ENCODE measurements at places on chromosomes 6 and 20.

DNA sequence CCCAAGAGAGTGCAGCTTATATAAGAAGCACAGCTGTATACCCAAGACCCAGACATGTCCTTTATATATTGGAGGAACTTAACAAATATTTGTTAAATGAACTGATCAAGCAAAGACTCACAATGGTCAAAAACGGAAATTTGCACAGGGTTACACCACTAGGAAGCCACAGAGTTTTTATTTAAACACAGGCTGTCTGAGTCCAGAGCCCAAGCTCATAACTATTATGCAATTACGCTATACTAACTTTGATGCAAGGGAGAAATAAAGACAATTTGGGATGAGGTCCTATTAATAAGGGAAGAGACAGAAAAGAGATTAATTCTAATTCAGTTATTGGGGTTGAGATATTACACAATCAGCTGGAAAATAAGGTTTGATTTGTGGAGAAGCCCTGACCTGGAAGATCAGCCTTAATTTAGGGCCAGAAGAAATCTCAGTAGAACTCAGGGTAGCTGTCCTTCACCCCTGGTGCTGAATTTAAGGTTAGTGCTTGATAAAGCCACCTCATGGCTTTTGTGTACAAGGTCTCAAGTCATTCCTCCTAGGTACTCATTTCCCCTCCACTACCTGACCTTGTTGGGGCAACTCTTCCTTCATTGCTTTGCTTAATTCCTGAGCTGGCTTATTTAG lies 10.5 kb upstream of the ZNF334 start:
- DNase-seq: no peak

DNA sequence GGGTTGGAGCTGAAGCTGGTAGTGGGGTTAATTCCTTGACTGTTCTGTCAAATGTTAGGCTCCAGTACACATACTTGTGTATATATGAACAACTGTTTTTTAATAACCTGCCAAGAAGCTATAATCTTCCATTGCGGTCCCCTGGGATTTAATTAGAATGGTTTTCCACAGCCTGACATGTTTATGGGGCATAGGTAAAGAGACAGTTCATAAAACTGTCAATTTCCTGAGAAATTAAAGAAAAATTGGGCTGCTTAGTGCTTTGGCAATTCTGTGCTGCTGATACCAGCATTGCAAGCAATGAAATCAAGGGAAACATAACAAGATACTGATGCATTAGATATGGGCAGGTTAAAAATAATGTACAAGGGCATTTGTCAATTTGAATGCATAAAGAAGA lies 314.1 kb upstream of the SLC35B3 start:
- DNase-seq: peak; percentile 8

- no peak for DNase-seq
These were observed 114.8 kb downstream of the SCML4 start for GRCh38 chr6:107709341-107709740.

- peak; percentile 64 for DNase-seq
These were observed 60.7 kb downstream of the EZR start for GRCh38 chr6:158758451-158758860.

GRCh38 chr6:123844011-123844410 lies 40.3 kb downstream of the NKAIN2 start:
- no peak for DNase-seq

DNA sequence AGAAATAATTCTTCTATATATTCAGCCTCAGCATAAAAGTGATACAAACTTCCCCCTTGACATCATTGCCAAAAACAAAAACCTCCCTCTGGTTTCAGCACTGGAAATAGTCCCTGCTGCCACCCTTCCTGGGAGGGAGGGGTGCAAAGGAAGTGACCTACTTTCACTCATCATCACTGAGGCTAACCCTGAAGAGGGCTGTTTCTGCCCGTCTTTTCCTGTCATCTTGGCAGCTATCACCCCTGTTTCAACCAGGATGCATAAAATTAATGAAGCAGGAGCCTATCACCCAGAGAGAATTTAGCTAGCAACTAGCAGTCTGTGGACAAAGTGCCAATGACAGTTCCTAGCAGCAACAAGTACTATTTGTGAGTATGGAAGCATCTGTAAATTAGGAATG lies 397.8 kb downstream of the LAMA2 start:
- DNase-seq: no peak

DNA sequence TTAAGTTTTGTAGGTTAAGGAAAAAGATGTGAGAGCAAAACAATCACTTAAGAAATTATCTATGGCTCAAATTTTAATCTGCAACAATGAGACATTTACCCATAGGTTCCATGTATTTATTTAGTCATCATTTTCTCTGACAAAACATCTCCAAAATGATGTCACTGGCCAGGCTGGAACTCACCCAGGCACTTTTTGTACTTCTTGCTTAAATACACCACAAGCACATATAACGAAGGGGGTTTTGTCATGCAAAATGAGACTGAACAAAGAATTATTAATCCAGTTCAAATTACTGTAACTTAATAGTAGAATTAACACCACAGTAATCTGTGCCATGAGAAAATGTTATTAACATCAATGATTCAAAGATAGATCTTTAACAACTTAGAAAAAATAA lies 200.5 kb downstream of the PTPRK start:
- no peak for DNase-seq

- DNase-seq: no peak
These were observed 2.0 kb upstream of the TRMT11 start for GRCh38 chr6:125984311-125984710.

DNA sequence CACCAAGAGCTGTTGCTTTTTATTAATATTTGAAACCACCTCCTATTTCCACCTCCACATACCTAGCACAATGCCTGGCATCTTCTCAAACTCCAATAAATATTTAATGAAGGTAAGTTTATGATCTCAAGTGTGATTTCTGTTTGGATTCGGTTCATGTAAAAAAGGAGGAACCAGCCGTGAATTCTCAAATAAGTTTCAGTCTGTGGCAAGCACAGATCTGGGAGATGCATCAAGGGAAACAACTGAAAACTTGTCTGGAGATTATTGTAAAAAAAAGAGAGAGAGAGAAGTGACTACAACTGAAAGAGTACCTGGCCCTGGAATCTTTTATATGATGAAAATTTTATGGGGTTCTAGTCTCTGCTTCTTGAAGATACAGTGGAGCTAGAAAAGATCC lies 52.8 kb upstream of the PNRC1 start:
- no peak for DNase-seq

DNA sequence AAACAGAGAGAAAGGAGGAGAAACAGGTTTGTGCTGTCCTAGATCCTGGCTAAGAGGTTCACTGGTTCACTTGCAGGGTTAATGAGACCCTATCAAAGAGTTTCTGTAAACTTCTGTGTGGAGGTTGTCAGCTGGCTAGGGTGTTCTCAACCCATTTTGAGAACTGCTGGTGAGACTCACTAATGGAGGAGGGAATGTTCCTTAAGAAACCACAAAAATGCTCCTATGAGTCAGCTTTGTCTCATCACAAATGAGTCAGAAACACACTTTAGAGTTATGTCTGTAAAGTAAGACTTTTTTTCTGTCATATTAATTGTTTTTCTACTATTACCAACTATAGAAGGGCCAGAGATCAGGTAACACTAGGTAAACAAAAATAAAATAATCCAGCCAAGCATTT lies 884.4 kb downstream of the PHF3 start:
- no peak for DNase-seq

- no peak for DNase-seq
These were observed 128.5 kb downstream of the HFE start for GRCh38 chr6:26215585-26216358.

DNA sequence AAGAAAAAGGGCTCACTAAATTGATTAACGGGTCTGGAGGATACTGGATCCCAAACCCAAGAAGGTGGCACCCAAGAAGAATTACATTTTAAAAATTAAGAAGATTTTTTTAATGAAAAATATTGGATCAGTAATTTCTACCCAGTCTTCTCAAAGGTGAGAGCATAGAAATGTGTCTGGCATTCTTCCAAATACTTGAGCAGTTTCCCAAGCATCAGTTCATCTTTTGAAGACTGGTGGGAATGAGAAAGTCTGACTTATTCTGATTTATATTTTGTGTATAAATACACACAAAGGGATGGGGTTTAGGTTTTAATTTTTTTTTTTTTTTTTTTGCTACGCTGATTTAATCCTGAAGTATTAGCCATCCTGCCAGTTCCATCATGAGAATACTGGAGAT lies 3.3 kb downstream of the MGME1 start:
- no peak for DNase-seq

DNA sequence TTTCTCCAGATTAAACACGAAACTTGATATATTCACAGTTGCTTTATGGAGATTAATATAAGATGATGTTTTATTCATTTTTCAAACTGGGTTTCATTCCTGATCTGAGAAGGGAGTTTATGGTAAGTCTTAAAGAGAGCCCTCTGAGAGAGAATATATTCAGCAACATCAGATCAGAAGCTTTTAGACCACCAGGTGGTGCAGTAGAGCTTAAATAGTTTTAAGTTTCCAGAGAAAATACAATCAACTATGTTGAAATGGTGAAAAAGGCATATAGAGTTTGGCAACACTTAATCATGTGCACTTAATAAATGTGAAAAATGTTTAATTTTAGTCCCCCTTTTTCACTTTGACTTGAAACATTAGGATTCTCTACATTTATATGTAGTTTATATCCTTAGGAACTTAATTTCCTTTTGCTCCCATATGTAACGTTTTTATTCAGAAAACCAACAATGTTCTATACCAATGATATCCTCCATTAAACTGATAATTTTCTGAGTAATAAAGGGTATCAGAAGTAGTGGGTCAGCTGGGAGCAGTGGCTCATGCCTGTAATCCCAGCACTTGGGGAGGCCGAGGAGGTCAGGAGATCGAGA lies 86.4 kb upstream of the CLDN20 start:
- DNase-seq: peak; percentile 51

GRCh38 chr6:13278164-13278563 lies 50.2 kb downstream of the TBC1D7 start:
- no peak for DNase-seq

DNA sequence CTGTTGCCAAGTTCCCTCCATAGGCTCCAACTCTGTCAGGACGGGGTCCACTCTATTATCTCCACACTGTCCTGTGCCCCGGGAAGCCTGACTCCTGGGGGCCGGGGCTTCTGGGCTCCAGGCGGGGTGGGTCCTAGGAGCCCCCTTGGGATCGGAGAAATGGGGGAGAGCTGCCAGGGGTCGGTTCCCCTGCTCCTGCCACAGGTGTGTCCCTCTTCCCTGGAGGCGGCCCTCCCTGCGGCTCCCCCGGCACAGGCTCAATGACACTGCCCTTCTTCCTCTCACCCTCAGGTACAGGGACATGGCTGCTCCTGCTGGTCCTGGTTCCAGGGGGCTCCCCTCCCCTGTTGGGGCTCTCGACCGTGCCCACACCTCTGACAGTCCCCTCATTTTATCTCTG lies 110.0 kb downstream of the DHX35 start:
- no peak for DNase-seq

All from COR-L47 (cell line).